RWPE1 (cell line): ENCODE measurements at places on chromosomes 11 and 22.

- DNase-seq: peak; percentile 39
These were observed 94.3 kb upstream of the BMAL1 start for GRCh38 chr11:13183094-13183825.

DNA sequence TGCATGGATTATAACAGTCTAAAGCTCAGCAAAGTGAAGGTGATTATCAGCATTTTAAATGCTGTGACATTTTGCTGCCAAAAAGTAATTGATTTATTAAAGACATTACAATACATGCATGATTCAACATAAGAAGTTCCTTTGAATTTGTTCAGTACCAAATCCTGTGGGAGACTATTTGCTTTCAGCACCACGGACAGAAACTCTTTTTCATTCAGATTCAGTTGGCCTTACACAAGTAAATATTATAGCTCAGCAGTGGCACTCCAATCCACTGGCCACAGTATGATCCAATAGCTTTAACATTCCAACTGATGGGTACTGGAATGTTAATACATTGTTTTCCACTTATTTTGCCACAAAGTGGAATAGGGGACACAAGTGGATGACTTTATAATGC is 806.7 kb downstream of the NTM start:
- DNase-seq: peak; percentile 10

DNA sequence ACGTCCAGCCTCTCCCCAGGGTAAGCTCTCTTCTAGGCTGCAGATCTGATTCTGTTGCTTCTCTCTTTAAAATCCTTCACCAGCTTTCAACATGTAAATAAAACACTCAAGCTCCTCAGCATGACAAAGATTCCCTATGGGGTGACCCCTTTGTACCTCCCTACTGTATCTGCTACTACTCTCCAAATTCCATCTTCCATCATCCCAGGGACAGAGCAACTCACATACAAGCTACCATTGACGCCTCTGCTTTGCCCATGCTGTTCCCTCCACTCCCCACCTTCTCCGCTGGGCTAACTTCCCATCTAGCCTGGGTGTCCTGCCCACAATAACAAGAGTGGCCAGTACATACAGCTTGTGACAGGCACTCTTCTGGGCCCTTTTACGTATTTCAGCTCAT is 207.5 kb upstream of the ZBED5 start:
- no peak for DNase-seq

GRCh38 chr11:113782134-113782533 is 2.5 kb downstream of the CLDN25 start:
- DNase-seq: no peak

GRCh38 chr11:88193278-88193677 is 18.0 kb upstream of the RAB38 start:
- no peak for DNase-seq

GRCh38 chr11:96758957-96759356 is 369.1 kb downstream of the JRKL start:
- no peak for DNase-seq

- no peak for DNase-seq
These were observed 4.0 kb downstream of the CARNS1 start for GRCh38 chr11:67419325-67420049.

DNA sequence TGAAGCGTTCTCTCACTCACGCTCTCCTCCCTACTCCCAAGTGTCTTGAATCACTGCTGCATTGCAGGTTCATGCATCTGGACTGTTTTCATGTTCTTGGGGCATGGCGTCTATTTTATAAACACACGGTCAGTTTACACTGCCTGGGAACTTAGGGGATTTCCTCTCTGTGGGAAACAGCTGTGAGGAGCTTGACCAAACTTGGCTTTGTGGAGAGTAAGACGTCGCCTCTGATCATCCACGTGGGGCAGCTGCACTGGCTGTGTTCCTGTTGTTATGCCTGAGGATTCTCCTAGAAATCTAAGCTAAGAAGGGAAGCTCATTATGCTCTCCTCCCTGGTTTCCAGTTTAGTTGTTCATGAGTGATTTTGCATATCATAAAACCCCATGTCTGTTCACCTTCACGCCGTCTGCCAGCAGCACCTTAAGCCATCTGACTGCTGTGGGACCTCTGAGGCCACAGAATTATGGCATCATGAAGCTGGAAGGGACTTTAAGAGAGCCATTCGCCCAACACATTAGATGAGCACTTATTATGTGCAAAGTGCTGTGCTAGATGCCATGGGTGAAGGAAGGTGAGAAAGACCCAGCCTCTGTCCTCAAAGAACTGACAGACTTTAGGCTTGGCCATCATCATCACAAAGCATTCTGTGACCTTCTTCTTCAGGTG is 38.8 kb upstream of the POU2AF1 start:
- no peak for DNase-seq

- no peak for DNase-seq
These were observed 46.7 kb downstream of the CD44 start for GRCh38 chr11:35185696-35186095.

- DNase-seq: peak; percentile 12
These were observed 26.3 kb downstream of the RTN4R start for GRCh38 chr22:20241579-20242392.
